ENCODE measurements at places on chromosomes 12 and 14.

GRCh38 chr14:48748151-48748675 is 838.0 kb downstream of the RPS29 start:
- no peak for DNase-seq

GRCh38 chr14:34097644-34098043 is 146.8 kb upstream of the EGLN3 start:
- DNase-seq: no peak

GRCh38 chr12:122020795-122021192 is 890 bp upstream of the BCL7A start:
- DNase-seq: no peak

GRCh38 chr14:69132513-69133181 is 20.3 kb downstream of the DCAF5 start:
- DNase-seq: no peak

GRCh38 chr12:132335179-132335756 is 5.9 kb upstream of the GALNT9 start:
- no peak for DNase-seq

- DNase-seq: no peak
These were observed 8.9 kb downstream of the RSRC2 start for GRCh38 chr12:122517877-122518276.

DNA sequence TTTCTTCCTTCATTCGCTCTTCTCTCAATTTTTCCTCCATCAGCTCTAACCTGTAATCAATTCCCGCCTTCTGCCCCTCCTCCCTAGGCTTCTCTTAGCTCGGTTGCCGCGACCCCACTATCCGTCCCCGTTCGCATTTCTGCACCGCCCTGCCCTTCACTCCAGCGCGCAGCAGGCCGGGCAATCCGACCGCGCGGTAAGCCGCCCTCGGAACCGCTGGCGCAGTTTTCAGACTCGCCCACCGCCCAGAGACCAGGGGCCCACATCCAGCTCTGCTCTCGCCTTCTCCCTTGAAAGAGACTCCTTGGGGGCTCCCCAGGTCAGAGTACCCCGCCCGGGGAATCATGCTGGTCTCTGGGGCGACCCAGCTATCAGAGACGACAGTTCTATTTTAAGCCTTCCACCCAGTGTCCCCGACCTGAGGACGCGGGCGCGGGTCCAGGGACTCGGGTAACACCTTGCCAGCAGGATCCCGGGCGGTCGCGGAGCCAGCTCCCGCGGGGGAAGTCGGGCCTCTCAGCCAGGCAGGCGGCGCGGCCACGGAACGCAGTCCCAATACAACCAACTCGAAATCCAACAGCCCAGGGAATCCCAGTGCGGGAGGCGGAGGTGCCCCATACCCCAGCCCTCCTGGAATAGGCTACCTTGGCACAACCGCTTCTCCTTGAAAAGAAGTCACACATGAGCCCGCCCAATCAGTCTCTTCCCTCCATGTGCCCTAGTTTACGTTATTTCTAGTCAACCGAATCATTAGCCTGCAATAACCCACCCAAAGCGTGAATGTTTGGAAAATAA is 5.7 kb upstream of the SLC38A4 start:
- no peak for DNase-seq

DNA sequence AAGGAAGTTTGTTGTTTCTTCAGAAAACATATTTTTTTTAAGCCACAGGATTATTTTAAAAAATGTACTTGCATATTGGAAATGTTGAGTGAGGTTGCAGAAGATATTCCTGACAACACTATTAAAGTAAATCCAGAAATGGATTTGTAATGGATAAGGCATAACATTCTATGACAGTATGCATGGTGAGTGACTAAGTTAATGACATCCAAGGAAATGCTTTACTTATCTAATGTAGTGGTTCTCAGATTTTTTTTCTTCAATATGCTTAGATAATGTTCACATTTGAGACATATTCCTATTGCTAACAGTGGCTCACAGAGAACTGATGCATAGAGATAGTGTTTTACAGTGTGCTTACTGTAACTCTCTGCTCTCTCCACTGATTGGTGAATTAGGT is 49.4 kb downstream of the ZDHHC17 start:
- DNase-seq: no peak

- DNase-seq: peak; percentile 81
These were observed 19.3 kb downstream of the BRF1 start for GRCh38 chr14:105281371-105282097.

DNA sequence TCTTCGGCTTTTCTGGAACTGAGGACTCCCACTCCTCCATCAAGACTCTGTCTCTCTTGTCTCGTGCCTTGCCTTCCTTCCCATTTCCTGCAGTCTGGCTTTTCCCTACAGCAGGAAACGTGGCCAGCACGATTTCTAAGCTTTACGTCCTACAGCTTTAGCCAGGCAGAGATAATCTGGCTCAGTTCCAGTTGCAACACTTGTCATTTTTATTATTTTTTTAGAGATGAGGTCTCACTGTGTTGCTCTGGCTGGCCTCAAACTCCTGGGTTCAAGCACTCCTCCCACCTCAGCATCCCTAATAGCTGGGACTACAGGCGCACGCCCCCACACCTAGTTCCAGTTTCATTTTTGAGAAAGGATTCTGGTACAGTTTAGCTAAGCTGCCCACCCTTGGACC is 19.9 kb downstream of the CALM1 start:
- DNase-seq: no peak

DNA sequence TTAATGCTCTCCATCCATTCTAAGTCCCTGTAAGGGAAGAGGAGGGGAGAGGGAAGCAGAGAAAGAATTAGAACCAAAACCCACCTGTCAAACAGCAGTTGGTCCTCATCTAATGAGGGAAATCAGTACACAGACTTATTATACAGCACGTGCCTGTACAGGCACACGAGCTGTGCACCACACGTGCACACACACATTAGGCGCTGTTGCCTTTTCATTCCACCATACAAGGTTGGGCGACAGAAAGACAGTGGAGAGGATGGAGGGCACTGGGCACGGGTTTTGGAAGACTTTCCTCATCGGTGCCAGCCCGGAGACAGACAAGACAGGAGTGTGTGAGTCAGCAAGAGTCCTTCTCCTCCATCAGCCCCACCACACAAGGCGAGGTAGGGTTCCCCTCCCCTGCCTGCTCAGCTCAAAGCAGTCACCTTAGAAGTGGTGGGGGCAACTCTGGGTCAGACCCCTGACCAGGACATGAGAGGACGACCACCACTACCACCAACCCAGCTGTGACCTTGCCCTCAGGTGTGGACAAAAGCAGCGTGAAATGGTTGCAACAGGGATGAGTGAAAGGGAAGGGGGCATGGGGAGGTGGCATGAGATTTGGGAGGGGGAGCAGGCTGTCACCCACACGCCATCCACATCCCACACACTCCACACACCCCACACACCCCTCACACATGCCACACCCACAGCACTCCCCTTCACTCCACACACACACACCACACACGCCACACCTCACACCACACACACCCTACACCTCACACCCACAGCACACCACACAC is 80.7 kb downstream of the ACTN1 start:
- DNase-seq: no peak

DNA sequence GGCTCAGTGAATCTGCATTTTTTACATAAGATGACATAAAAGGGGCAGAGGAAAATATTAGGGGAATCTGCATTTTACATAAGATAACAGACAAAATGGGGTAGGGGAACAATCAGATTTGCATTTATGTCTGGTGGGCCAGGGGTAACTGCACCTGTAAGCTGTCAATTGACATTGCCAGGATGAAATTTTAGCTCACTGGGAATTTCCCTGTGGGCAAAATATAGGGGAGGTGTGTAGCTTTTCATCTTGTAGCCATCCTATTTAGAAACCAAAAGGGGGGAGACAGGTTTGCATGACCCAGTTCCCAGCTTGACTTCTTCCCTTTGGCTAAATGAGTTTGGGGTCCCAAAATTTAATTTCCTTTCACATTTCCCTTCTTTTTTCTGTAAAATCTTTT is 3.5 kb downstream of the PCNX4 start:
- DNase-seq: no peak

- no peak for DNase-seq
These were observed 29.4 kb upstream of the ESRRB start for GRCh38 chr14:76346391-76347160.

DNA sequence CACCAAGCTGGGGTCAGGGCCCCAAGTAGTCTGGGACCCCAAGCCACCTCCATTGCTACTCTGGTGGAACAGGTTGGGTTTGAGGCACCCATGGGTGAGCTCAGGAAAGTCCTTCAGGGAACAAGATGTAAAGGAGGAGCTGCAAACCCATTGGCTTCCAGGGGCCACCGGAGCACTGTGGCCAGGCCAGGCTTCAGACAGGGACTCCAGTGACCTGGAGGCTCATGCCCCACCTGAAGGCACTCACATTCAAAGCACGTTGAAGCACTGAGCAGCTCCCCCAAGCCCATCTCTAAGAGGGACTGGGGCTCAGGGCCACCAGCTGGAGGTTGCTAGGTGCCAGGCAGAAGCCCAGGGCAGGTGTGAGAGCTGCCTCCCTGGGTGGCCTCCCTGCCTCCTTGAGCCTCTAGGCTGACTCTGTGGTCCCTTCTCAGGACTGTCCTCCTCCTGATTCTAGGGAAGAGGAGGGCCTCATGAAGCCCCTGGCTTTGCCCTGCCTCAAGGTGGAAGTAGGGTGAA is 49.1 kb downstream of the FAM222A start:
- no peak for DNase-seq

DNA sequence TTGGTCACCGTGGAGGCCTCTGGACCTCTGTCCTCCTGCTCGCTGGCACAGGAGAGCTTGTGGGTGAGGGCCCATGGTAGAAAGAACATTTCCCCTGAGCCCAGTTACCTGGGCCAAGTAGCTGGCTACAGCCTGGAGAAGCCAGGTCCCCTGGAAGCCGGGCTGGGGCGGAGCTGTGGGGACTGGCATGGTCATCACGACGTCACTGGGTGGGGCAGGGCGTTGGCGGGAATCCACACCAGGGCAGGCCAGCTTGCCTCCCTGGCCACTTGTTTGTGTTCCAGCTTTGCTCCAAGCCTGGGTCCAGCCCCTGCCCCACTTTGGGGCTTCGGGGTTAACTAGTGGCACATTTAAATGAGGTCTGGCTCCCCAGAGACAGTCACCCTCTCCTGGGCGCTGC is 35.0 kb upstream of the SLC24A4 start:
- DNase-seq: no peak

- peak; percentile 11 for DNase-seq
These were observed 164.7 kb upstream of the TBX3 start for GRCh38 chr12:114848666-114849065.

DNA sequence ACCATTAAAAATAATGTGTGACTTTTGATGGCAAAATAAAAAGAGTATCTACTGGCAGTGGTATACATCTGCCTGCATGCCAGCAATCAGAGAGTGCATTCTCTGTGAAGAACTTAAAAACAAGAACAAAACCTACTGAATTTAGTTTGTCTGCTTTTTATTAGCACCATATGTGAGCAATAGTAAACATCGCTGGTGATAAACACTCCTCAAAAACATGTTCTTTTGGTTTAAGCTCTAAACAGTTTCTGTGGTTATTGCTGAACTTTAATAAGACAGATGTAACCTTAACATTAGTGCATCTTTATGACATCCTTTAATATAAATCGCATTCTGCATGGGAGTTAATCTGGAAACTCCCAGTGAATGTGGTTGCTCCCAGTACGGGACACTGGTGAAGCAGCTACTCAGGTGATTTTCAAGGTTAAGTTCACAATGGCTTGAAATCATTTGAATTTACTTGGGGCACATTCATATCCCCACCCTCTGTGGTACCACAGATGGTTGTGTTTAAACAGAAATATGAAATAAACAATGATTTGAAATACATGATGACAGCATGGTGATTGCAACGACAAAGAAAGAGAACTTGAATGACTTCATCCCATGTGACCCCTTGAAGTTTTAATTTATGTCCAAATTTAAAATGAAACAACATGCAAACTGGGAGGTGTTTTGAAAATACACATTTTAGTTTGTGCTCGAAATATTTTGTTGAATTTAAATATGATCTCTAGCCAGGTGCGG is 285.9 kb downstream of the FOXN3 start:
- no peak for DNase-seq

GRCh38 chr12:58882826-58883225 is 37.5 kb downstream of the LRIG3 start:
- no peak for DNase-seq

- no peak for DNase-seq
These were observed 787.3 kb downstream of the VRK1 start for GRCh38 chr14:97584528-97584927.

DNA sequence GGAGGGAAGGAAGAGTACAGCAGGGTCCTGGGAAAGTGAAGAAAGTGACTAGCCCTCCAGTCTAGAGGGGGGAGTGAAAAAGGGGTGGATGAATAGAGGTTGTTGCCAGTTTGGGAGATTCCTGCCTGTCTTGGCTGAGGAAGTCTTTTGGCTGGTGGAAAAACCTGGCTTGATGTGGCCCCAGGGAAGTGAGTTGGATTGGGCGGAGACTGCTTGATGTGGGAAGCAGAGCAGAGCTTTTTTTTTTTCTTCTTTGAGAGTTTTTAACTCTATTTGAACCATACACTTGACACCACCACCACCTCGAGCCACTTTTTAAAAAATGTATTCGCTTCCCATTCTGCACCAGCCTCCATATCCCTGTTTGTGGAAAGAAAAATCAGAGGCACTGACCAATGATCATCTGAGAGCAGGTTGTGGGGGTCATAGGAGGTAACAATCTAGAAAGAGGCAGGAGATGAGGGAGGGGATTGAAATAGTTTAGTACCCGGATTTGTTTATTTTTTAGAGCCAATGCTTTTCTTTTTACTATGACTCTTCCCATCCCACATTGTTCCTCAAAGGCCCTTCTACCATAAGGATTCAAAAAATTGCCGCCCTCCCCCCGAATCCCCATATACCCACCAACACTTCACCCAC is 690 bp upstream of the DTX3 start:
- DNase-seq: peak; percentile 53

DNA sequence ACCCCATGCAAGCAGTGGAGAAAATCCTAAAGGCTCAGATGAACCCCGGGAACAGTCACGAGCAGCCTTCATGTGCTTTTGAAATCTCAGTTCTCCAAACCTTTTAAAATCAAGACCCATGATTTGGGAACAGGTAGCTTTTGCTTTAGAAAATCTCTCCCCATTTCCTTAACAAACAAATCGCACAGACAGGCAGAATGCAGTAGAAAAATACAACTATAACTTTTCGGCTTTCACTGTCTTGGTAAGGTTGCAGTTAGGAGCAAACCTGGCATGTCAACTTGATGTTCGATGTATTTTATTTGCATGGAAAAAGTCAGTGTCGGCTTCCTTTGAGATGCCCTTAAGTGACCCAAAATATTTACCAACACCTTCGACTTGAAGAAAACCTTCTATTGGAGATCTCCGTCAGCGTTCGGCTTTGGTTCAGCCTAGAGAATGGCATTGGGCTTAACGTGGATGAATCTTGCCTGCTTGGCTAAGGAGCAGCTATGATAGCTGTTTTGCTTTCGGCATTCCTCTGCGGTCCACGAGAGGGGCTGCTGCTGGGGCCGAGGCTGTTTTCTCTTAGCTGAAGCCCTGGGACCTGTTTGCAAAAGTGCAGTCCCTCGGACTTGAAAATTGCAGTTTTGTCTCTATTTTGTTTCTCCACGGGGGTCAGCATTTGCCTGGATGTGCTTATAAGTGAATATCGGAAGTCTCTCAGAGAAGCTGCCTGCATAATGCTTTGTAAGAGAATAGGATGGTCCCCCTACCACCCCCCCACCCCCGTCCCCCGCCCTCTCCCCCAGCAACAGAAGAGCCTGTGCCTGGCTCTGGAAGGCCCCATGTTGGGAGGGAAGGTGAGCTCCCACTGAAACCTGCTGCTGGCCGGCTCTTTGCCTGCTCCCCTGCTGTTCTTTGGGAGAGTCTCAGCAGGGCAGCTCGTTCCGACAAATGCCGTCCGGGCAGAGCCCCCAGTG is 122.8 kb downstream of the AACS start:
- no peak for DNase-seq

GRCh38 chr12:24854908-24855307 is 94.0 kb downstream of the BCAT1 start:
- DNase-seq: no peak

GRCh38 chr12:64525461-64526160 is 73.7 kb downstream of the TBK1 start:
- DNase-seq: no peak

All from pons (tissue), 1 donor.